ENCODE measurements at places on chromosomes 5 and 9. TPM values are rescaled to one million over a fixed set of nuclear protein-coding genes. Genes with fewer than 3 reads are reported as not detected.

The ACOT12 gene
- polyA plus RNA-seq: 0.99 TPM

The SLC28A3 gene
- polyA plus RNA-seq: 0.06 TPM

The NPM1 gene
- polyA plus RNA-seq: 1,771 TPM

The NPR3 gene
- 16.4 TPM for polyA plus RNA-seq

The CCNI2 gene
- 2.6 TPM for polyA plus RNA-seq

The ELOVL7 gene
- 21.9 TPM for polyA plus RNA-seq

The SPATA31C2 gene
- 0.71 TPM for polyA plus RNA-seq

The PCDHA1 gene
- polyA plus RNA-seq: 0.15 TPM

The PBX3 gene
- polyA plus RNA-seq: 24.4 TPM

The TCERG1 gene
- 96.0 TPM for polyA plus RNA-seq

The SLC45A2 gene
- polyA plus RNA-seq: 0.50 TPM

- DNase-seq: no peak
These were observed 129.7 kb upstream of the HAND1 start for GRCh38 chr5:154607746-154608145.

GRCh38 chr9:2132484-2133082, 117.4 kb downstream of the SMARCA2 start:
- DNase-seq: peak; percentile 39

DNA sequence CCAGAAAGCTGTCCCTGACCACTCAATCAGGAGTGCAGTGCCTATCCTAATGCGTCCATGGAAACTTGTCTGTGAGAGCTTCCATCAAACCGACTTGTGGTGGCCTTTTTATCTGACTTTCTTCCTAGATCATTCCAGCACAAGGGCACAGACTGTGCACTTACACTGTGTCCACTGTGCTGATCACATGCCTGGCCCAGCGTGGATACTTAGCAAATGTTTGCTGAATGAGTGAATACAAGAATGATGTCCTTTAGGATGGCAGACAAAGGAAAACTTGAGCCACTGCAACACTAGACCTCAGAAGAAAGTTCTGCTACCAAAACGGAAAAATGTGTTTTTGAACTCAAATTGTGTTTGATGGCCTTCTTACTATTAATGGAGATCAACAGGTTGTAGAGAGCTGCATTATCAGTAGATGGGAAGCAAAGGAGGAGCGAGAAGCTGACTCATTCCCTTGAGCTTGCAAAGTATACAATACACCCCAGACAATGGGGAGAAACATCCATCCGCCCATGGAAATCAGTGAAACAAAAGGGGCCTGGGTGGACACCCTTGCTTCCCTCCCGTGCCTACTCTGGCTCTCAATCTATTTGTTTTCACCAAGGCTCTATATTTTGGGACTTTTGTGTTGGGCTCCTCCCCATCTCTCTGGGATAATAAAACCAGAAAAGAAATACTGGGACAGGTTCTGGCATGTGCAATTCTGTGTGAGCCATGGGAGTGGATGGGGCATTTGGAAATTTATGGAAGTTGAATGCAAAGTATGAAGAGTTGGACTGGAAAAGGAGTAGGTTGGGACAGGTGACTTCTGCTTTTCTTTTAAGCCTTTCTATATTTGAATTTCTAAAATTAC, 76.2 kb upstream of the ZFAND5 start:
- no peak for DNase-seq

GRCh38 chr9:98867429-98868168, 60.1 kb downstream of the GALNT12 start:
- DNase-seq: no peak

- DNase-seq: no peak
These were observed 54.0 kb upstream of the NTRK2 start for GRCh38 chr9:84615544-84615943.

DNA sequence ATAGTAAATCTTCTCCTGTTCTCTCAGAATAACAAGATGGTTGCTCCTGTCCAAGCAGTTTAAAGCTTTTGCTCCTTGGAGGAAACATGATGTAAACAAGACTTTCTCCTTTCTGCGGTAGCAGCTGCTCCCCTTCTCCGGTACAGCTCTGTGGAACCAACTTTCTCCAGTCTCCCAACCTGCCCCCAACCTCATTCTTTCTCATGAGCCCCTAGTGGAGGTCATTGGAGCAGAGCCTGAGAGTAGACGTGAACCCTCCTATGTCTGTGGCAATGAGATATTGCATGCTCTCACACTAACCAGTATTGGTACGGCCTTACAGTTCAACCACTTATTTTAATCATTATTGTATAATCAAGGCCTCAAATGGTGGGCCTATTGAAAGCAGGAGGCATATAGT, 483.8 kb upstream of the CDH10 start:
- no peak for DNase-seq

- no peak for DNase-seq
These were observed 232.6 kb downstream of the PRDM9 start for GRCh38 chr5:23740029-23740428.

GRCh38 chr9:70147651-70148050, 104.0 kb downstream of the MAMDC2 start:
- no peak for DNase-seq

DNA sequence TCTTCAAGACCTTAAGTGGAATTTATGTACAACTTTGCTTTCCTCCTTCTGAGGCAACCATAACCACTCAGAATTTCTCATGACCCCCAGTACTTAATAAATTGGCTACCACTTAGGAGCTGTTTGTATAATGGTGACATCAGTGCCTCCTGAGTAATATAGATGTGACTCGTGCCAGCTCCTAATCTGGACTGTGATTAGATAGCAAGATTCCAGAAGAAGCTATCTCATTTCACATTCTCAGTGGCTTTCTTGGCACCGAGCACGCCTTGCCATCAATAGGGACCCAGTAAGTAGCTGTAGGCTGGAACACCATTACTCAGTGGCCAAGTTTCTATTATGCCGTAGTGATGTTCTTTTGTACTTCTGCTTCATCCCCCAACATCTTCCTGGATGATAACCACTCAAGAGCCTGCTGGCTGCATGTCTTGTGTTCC, 228.8 kb downstream of the CD180 start:
- no peak for DNase-seq

DNA sequence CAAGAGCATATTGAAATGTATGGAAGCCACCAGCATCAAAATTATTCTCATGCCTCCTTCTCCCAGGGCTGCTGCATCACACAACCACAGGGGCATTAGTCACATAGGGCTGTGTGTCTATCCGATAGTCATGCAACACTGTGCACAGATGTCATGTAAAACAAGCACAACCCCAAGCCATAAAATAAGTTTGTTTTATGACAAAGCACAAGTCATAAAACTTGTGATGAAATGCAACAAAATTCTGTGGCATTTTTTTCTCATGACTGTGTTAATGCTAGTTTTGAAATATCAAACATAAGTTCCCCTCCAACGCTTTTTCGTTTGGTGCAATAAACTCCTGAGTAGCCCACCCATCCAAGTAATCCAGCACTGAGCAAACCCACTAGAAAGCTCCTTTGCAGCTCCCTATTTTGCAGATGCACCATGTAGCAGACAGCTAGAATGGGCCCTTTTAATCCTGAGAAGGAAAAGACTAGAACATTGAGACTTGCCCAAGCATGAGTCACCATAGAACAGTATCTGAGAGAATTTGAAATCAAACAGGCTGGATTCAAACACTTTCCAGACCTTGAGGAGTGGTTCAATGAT, 93.3 kb upstream of the ZNF366 start:
- DNase-seq: no peak

GRCh38 chr9:123302348-123303214, 34.2 kb upstream of the STRBP start:
- DNase-seq: no peak

DNA sequence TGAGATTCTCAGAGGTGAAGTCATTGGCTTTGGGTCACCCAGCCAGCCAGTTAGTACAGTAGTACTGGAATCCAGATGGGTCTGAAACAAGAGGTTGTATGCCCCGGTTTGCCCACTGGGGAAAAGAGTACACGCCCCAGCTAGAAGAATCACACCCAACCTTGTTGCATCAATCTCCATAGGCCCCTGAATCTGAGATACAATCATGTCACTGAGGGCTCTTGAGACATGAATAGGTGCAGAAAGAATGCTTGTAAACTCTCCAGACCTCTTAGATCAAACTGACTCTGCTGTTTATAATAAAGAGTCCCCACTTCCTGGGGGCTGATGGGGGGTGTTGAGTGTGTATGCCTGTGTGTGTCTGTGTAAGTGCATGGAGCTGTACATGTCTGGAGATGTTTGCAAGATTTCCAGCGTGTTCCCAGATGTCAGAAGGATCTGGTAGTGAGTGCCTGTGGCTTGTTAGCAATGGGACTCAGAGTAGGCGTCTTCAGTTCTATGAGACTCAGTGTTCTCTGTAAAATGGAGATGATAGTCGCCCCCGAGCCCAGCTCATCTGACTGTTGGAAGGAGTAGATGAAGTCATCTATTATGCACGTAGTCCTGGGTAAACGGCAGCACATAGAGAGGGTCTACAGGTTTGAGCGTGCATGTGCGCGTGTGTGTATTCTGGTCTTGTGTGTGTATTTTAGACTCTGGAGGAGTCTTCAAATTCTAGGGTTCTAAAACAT, 48.2 kb downstream of the COL27A1 start:
- no peak for DNase-seq

DNA sequence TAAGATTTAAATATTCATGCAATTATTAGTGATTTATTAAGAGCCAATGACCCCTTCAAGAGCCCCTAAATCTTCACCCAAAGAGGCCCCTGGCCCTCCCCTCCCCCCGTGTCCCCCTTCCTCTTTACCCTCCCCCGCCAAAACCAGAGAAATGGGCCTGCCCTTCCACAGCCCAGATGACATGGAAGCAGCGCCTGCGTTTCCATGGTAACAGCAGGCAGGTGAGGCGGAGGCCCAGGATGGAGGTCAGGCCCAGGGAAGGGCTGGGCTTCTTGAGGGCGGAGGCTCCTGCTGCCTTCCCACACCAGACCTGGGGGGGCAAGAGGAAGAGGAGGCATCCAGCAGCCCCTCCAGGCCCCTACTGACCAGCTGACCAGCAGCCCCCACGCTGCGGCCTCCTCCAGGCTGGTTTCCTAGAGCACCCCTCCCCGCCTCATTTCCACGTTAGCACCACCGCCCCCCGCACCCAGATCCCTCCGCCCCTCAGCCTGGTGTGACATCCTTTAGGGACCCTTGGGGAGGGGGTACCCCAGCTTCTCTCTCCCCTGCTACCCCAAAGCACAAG, 37.4 kb downstream of the UNC5A start:
- no peak for DNase-seq

- no peak for DNase-seq
These were observed 31.3 kb downstream of the ISOC1 start for GRCh38 chr5:129125819-129126218.

GRCh38 chr5:129904667-129905472, 605 bp downstream of the CHSY3 start:
- peak; percentile 9 for DNase-seq

DNA sequence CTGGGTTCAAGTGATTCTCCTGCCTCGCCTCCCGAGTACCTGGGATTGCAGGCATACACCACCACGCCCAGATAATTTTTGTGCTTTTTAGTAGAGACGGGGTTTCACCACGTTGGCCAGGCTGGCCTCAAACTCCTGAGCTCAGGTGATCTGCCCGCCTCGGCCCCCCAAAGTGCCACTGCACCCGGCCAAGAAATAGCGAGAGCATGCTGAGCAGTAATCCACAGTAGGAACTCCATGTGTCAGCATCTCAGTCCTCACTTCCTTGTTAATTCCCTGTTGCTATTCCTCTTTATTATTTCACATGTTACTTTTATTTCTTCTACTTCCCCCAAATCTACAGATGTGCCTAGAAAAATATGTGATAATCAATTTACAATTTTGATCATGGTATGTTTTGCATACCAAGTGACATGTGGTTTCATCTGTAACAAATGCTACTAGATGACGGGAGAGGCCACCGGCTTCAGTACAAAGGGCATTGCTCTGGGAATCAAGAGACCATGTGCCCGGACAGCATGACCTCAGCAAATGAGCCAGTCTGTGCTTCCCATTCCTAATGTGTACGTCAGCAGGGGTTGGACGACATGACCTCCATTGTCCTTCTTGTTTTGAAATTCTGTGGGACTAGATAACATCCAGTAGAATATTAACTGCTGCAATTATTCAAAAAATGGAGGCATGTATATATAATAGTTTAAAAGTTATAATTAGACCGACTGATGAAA, 61.6 kb downstream of the FNBP1 start:
- no peak for DNase-seq

DNA sequence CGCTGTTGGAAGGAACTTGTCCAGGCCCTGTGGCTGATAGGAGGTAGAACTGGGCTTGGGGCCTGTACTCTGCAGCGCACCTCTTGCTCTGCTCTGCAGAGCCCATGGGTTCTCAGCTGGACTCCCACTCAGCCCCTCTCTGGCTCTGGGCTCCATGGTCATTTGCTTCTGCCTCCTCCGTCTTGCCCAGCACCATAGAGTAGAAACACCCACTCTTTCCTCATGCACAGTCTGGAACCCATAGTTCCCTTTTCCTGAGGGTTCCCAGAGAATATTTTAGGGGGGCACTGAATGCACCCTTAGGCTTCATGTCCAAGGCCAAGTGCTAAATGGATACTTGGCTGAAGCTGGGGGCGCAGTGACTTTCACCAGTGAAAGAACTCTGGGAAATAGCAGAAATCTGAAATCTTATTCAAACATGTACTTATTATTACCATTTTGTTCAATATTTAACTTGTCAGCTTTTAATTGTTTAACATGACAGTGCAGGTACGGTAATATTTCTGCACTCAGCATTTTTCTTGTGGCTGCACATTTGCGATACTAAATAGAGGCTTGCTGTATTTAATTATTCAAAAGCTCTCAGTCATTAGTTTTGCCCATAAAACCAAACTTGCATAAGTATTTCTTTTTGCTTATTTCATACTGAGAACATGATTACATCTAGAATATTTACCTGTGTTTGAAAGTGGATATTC, 31.5 kb downstream of the GALNT12 start:
- DNase-seq: no peak

DNA sequence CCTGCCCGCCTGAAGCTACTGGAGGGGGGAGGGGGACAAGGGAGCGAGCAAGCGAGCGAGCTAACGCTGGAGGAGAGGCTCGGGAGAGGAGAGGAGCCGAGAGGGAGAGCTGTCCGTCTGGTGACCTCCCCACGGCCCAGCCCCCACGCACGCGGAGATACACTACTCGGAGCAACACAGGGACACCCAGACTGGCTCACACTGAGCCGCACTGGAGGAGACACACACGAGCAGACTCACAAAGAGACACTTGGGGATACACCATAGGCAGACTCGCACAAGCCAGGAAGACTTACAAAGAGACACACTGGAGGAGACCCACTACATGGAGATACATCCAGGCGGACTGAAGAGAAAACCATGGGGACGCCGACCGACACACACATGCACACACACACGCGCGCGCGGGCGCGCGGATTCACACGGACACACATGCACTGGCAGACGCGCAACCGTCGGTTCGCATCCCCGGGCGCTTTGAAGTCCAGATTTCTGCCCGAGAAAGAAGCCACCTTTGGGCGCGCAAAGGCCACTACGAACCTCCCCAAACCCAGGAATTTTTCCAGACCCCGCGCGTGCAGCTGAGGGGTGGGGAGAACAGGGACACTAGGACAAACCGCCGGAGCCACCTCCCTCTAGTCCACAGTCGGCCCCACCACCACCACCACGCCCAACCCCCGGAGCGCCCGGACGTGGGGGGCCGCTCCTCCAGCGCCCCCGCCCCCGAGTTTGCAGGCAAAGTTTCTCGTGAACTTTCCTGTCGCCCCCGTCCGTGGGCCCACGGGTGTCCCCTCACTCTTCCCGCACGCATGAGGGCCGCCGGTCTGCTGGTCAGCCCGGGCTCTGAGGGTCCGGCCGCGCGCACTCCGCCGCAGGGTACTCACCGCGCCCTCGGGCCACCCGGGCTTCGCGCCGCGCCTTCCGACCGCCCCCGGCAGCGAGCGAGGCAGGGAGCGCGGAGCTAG, 571 bp downstream of the CNTFR start:
- DNase-seq: no peak

GRCh38 chr5:74851684-74852353, 14.4 kb downstream of the FAM169A start:
- no peak for DNase-seq

GRCh38 chr5:90438100-90438499, 28.5 kb upstream of the CETN3 start:
- no peak for DNase-seq
